NCI-H1436 treated with DMSO at 0.1 percent for 48 hours (cell line): ENCODE measurements at places on chromosomes 7 and 10.

GRCh38 chr10:9239298-9239697, 1184.8 kb downstream of the GATA3 start:
- no peak for DNase-seq

DNA sequence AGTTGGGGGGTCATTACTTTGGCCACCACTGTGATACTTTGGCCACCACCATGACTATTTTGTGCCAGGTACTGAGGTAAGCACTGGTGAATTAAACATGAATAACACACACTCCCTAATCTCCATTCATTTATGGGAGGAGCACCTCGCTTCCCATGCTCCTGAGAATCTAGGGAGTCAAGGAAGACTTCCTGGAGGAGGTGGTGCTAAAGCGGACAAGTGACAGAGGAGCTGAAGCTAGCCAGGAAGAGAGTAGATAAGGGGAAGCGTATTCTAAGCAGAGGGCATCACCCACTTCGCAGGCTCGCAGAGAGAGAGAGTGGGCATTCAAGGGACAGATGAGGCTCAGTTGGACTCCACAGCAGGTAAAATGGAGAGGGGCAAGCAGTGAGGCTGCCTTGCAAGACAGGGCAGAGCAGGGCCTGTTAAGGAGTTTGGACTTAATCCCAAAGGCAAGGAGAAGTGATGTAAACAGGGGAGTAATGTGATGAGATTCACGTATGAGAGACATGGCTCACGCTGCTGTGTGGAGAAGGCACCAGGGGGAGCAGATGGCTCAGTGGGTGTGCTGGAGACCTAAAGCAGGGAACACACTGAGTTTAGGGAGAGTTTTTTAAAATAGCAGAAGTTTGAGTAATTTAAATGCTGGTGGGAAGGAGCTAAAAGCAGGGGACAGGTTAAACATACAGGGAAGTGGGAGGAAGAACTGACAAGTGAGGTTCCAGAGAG, 21.3 kb upstream of the TMEM248 start:
- DNase-seq, result no peak

DNA sequence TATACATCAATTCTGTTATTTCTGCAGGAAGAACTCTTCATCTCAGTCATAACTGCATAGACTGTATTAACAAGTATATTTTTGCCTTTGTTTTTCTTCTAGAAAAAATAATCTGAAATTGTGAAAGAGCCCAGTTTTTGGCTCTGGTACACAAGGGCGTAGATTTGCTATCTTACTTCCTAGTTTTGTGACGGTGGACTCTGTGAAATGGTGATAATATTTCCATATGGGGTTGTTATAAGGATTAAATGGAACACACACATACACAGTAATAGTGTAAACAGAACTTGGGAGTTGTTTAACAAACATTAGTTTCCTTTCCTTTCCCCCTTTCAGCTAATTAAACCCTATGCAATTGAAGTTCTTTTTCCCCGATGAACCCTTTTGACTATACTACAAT, 108.7 kb downstream of the MKLN1 start:
- no peak for DNase-seq

DNA sequence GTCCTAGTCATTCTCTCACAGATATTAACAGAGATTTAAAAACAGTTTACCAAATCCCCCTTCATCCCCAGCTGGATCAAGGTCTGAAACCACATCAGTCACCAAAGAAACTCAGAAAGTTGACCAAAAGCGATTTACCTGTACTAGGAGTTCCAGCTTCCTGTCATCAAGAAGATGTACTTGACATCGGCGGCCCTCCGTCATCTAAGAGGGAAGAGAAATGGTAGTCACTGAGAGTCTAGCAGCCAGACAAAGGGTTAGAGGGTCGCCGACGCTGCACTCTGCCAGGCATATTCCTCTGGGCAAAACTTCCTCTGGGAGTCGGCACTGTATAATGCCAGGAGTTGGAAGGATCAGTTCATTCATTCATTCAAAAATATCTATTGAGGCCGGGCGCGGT, 271.9 kb downstream of the PRPF18 start:
- DNase-seq, result no peak

DNA sequence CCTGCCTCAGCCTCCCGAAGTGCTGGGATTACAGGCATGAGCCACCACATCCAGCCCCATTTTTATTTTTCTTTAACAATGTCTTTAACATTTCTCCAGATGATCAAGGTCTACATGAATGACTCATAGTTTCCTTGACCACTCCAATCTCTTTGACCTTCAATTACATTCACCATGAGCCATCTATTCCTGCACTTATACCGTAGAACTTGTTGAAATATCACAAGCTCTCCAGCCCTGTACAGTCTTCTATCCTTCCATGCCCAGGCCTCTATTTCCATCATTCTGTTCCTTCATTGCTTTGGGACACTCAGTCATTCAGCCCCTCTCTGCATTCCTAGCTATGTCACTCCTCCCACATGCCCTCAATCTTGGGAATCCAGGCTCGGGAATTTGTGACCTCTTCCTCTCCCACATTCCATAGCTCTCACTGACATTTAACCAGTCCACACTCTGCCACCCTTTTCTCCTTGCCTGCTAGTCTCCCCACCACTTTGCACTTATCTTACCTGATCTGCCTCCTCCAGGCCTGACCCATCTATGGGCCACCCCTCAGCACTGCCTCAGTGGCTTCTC, 151.8 kb upstream of the STK17A start:
- no peak for DNase-seq

DNA sequence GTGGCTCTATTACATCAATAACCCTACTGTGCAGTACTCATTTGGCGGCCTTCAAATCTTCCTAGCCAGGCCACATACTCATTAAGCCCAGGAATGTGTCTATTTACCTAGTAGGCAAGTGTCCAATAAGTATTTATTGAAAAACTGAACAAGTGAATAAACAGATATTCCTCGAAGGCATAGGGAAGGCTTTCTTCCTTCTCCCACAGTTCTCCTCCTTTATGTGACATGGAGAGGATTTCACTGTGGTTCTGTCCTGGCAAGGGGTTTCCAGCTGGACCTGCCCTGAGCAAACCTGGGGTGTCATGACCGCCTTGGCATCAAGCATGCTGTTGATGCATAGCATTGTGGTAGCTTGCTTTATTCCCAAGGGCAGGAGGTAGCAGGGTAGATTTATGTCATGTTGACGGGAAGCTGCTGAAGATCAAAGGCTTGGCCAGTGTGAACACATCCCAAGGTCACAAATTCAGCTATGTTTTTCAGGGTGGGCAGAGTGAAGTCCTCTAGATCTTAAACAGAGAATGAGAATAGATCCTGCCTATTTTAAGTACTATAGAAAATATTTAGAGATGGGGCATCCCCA, 195.1 kb downstream of the INHBA start:
- DNase-seq, result no peak

DNA sequence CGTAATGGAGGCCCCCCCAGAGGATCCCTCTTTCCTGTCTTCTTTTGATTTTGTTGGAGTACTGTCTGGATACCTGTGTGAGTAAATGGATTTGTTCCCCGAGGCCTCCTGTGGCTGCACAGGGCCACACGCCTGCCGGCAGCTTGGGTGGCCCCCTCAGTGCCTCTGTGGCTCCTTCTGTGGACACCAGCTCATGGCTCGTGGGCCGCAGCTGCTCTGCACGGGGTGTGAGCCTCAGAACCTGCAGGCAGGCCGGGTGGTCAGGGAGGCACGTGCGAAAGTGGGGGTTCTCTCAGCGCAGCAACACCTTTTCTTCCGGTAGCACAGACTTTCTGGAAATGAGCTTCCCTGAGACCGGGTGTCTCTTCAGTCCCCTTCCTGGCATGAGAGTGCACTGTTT, 70.3 kb downstream of the WDR37 start:
- no peak for DNase-seq

- no peak for DNase-seq
Observed at GRCh38 chr10:89615824-89616223, 29.2 kb downstream of the PANK1 start.

DNA sequence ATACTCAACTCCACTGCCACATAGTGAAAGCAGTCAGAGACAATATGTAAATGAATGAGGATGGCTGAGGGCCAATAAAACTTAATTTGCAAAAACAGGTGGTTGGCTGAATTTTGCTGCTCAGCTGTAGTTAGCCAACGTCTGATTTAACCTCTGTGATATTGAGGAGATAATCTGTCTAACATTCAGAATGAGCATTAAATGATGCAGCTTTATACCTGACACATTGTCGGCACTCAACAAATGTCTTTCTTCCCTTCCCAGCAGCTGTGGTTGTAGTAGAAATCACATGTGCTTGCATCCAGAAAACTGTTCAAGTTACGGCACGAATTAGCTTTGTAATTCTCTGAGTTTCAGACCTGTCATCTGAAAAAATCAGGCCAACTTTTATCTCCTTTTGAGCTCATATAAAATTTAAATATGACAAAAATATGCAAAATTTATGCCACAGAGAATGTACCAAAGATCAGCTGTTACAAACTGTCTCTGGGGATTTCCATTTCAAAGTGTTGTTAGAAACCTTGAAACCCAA, 1239.7 kb downstream of the GATA3 start:
- no peak for DNase-seq

GRCh38 chr7:65749518-65749917, 123.4 kb upstream of the VKORC1L1 start:
- no peak for DNase-seq

DNA sequence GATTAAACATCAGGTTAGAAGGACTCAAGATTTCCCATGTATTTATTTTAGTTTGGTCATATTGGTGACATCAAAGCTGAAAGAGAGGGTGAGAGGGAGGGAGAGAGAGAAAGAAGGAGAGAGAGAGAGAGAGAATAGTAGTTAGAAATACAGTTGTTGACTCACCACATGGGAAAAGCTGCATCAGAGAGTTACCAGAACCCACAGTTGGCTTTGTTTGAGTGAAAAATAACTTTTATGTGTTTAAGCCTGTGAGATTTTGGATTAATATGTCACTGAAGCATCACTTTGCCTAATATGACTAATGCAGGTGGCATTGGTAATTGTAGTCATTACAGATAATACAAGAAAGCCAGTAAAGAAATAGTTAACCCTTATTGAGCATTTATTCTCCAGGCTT, 303.9 kb downstream of the REEP3 start:
- DNase-seq, result no peak

GRCh38 chr7:28793381-28794085, 164.6 kb downstream of the TRIL start:
- DNase-seq, result no peak

DNA sequence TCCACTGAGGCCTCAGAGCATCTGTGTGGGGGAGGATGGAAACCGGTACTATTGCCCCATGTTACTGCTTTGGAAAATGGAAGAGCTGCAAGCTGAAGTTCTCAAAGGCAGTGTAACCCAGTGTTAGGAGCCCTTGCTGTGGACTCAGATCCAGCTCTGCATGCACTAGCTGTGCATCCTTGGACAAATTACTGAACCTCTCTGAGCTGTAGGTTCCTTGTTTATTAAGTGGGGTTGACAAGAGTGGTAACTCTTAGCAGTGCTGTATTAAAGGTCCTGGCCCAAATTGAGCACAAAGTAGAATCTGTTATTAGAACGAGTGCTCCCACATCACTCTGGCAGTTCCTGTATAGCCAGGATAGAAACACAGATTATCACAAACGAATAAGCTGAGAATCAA, 234.2 kb downstream of the USP6NL start:
- no peak for DNase-seq

DNA sequence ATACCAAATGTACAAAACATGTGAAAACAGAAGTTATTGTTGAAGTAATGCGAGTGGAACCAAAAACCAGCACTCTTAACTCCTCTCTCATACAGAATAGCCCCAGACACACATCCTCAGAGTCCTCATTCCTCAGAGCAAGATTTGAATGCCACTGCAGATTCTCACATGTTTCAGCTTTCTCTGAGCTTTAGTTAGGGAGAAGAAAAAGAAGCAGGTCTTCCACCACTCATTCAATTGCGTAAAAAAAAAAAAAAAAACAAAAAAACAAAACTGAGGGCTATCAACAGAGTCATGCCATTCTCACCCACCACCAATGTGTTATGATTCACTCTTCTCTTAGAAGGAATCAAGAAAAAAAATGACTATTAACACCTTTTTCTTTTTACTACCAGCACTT, 287.7 kb downstream of the IPMK start:
- no peak for DNase-seq

DNA sequence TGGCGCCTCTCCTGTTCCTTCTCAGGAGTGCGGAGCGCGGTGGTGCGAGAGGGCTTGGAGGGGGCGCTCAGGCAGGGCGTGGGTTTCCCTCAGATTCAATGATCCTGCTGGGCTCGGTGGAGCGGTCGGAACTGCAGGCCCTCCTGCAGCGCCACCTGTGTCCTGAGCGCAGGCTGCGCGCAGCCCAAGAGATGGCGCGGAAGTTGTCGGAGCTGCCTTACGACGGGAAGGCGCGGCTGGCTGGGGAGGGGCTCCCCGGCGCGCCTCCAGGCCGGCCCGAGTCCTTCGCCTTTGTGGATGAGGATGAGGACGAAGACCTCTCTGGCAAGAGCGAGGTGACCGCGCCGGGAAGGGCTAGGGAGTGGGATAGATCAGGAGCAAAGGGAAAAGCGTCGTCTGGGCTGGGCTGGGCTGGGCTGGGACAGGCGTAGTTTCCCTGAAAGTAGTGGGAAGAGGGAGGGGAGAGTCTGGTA, 17.0 kb downstream of the FAM131B start:
- DNase-seq, result no peak

- no peak for DNase-seq
Observed at GRCh38 chr10:44386546-44387052, 1.7 kb upstream of the CXCL12 start.

- DNase-seq, result no peak
Observed at GRCh38 chr10:124522933-124523871, 61.6 kb downstream of the LHPP start.

DNA sequence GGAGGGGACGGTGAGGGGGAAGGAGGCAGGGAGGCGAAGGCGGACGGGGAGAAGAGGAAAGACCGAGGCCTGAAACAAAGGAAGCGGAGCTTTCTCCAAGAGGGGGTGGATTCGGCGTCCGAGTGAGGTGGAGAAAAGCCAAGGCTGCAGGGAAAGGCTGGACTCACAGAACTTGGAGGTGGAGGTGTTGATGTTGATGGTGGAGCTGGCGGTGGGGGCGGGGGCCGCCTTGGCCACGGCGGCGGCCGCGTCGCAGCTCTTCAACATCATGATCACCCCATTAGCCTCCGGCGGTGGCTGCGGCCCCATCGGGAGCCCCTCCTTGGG, 578 bp downstream of the CACUL1 start:
- DNase-seq, result no peak

DNA sequence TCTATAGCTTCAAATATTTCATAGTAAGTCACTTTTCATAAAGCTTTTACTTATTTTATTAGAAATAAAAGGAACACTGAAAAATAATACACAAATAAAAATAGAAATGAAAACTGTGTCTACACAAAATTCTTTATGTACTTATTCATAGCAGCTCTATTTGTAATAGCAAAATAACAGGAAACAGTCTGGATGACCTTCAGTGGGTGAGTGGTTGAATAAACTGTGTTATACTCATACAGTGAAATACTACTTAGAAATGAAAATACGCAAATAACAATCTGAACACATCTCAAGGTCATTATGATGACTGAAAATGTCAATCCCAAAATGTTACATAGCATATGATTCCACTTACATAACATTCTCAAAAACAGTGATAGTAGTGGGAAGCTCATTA, 138.7 kb upstream of the PCLO start:
- DNase-seq, result no peak

- DNase-seq, result no peak
Observed at GRCh38 chr10:2425320-2425719, 642.0 kb upstream of the PFKP start.

GRCh38 chr7:2110610-2111396, 121.9 kb downstream of the MAD1L1 start:
- DNase-seq, result no peak

- no peak for DNase-seq
Observed at GRCh38 chr10:127977357-127978009, 70.6 kb downstream of the PTPRE start.

- DNase-seq, result no peak
Observed at GRCh38 chr7:51428217-51428887, 111.7 kb upstream of the COBL start.

GRCh38 chr7:10643545-10643944, 330.1 kb upstream of the PHF14 start:
- DNase-seq, result no peak
